ENCODE measurements at places on chromosomes 7 and 10. TPM values are rescaled to one million over a fixed set of nuclear protein-coding genes. Genes with fewer than 3 reads are reported as not detected.

HGF gene
- not detected for total RNA-seq

FAM185A gene
- 5.8 TPM for total RNA-seq

SYT15 gene
- 1.1 TPM for total RNA-seq

ZNF804B gene
- not detected for total RNA-seq

GRID1 gene
- not detected for total RNA-seq

OAT gene
- 20.1 TPM for total RNA-seq

GRID2IP gene
- total RNA-seq, result 0.93 TPM

DNA sequence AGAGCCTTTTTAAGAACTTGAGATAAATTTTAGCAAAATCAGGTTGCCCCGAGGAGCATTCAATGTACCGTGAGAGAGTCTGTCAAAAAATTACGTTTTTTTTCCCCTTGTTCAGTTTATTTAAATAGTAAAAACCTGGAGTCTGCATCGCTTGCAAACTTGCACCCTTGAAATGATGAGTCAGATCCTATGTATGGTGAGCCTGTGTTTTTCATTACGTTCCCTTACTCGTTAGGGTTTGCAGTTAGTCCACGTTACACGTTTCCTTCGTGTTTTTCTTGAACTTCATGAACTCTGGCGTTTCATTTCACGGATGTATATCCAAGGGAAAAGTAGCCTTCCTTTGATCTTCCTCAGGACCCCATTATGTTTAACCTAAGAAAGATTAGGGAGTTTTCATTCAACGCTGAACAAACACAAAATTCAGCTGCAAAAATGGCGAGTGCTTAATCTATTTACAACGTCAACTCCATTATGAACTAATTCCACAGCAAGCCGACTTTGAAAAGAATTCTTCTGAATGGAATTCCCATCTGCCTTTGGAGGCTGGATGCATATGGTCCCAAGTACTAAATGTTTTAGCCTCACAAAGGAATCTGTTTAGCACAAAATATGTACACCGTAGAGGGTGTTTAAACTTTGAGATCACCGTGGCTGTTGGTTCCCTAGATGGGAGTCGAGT, 182.4 kb downstream of the MYOF start:
- H3K36me3 ChIP-seq, result no peaks in the 10 kb centered on the region
- no peaks in the 10 kb centered on the region for H3K4me1 ChIP-seq
- no peak overlapping the region for H3K27ac ChIP-seq
- no peak for DNase-seq
- H3K27me3 ChIP-seq, result peaks cover 5% of the 10 kb centered on the region
- no peak overlapping the region for H3K4me3 ChIP-seq

GRCh38 chr10:34109952-34110702, 705.0 kb downstream of the PARD3 start:
- H3K4me3 ChIP-seq, result no peak overlapping the region
- no peak overlapping the region for H3K27ac ChIP-seq
- H3K36me3 ChIP-seq, result no peaks in the 10 kb centered on the region
- H3K4me1 ChIP-seq, result no peaks in the 10 kb centered on the region
- no peaks in the 10 kb centered on the region for H3K27me3 ChIP-seq

GRCh38 chr10:77592946-77593636, 44.5 kb downstream of the KCNMA1 start:
- no peak for DNase-seq
- H3K36me3 ChIP-seq, result no peaks in the 10 kb centered on the region
- H3K4me1 ChIP-seq, result peaks cover 8% of the 10 kb centered on the region
- H3K27ac ChIP-seq, result no peak overlapping the region

DNA sequence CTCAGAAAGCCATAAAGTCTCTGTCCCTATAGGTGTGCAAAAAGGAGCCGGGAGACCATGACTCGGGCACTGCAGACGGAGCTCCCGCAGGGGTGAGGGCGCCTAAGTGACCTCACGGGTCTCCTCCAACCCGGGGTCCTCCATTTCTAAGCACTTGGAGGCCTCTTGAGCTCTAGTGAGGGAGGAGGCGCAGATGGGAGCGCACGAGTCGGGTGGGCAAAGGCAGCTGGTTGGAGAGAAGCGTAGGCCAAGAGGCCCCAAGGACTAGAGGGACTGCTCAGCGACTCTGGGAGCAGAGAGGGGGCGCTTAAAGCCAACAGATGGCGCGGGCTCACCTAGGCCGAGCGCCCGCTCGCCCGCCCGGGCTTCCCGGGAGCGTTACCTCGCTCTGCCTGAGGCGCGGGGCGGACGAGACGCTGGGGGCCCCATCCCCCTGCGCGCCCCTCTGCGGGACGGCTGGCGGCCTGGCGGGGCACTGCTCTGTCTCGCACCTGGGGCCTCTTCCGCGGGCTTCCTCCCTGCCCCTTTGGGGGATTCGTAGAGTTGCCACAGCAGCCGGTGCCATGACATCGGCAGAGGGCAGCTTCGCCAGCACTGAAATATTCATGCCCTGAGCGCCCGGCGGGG, 523 bp upstream of the CDH23 start:
- DNase-seq, result peak; percentile 54
- H3K4me1 ChIP-seq, result peaks cover 8% of the 10 kb centered on the region
- H3K27me3 ChIP-seq, result peaks cover 52% of the 10 kb centered on the region
- no peaks in the 10 kb centered on the region for H3K36me3 ChIP-seq
- H3K4me3 ChIP-seq, result peak overlapping the region; percentile 78

DNA sequence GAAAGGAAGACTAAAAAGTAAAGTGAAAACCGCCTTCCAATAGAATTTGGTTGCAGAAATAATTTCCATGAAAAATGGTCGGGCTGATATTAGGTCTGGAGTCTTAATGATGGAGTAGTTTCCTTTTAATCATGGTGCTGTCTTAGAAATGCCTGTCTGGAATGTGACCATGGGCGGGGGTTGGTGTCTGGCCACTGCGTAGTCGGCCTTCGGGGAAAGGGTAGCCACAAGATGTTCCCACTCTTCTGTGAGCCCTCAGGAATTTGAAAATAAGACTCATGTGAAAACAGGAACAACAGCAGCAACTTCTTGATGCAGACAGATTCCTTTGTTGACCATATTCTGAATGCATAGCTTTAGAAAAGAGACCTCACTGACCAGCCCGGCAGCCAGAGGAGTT, 176.8 kb downstream of the KIAA1217 start:
- no peaks in the 10 kb centered on the region for H3K36me3 ChIP-seq
- H3K27ac ChIP-seq, result no peak overlapping the region
- peaks cover 2% of the 10 kb centered on the region for H3K27me3 ChIP-seq
- no peak overlapping the region for H3K4me3 ChIP-seq

- no peaks in the 10 kb centered on the region for H3K36me3 ChIP-seq
- no peak overlapping the region for H3K27ac ChIP-seq
- H3K4me1 ChIP-seq, result no peaks in the 10 kb centered on the region
- no peak overlapping the region for H3K4me3 ChIP-seq
Observed at GRCh38 chr10:98285416-98285815, 17.4 kb upstream of the LOXL4 start.

GRCh38 chr10:100183481-100183880, 2.3 kb downstream of the ERLIN1 start:
- peaks cover 39% of the 10 kb centered on the region for H3K4me1 ChIP-seq
- H3K27me3 ChIP-seq, result no peaks in the 10 kb centered on the region
- H3K36me3 ChIP-seq, result peaks cover 48% of the 10 kb centered on the region
- H3K4me3 ChIP-seq, result no peak overlapping the region
- no peak for DNase-seq
- peak overlapping the region; percentile 20 for H3K27ac ChIP-seq

DNA sequence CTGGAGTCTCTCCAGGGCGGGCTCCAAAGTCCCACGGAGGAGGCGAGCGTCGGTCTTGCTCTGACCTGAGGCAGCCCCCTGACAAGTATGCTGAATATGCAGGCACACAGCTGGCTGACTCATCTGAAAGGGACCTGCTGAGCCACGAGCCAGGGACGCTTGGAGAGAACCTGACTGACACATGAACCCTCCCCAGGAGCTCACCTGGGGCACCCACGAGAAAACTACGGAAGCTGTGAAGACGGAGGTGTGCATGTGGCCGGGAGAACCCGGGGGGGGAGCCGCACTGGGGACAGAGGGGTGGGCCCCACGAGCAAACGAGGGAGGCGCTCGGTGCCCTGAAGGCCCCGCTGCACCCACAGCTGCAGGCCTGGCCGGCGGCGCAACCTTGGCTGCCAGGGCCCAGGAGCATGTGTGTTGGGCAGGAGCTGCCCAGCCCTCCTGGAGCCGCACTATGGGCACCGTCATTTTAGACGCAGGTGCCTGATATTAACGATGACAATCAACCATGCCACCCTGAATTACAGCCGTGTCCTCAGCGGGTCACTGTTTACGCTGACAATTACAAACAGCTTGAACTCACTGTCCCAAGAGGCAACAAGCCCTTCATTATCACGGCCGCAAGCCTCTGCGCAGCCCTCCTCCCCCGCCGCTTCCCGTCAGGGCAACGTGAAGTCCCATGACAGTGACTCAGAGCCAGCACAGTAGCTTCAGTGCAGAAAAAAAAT, 64.7 kb downstream of the DIP2C start:
- H3K27me3 ChIP-seq, result peaks cover 44% of the 10 kb centered on the region
- no peaks in the 10 kb centered on the region for H3K36me3 ChIP-seq
- no peak overlapping the region for H3K4me3 ChIP-seq

GRCh38 chr10:114273910-114274309, 34.9 kb downstream of the VWA2 start:
- H3K36me3 ChIP-seq, result no peaks in the 10 kb centered on the region
- no peaks in the 10 kb centered on the region for H3K4me1 ChIP-seq
- H3K27ac ChIP-seq, result no peak overlapping the region

DNA sequence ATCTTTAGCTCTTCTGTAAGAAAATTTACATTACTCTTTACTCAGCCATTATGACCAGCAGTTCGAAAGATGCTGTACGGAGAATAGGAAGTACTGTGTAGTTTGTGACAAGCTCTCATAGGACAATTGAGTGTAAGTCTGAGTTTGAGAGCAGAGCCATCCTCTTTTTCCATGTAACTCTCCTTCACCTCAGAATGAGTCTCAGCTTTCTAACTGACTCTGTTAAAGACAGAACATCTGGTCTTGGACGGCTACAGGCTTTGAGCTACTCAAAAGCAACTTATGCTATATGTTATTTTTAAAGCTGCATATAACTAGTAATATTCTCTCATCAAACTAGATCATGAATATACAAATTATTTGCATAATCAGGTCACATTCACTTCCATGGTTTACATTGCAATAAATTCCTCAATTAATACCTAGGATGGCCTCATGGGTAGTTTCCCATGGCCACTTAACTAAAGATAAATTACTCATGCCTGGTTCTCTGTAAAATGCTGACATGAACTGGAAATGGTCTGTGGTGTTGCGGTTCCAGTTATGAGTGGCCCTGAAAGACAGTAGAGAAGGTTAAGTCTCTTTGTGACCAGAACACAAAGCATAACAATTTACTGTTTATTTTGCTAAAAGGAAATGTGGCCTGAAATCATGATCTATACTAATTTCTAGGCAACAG, 358.7 kb downstream of the PHF14 start:
- no peaks in the 10 kb centered on the region for H3K27me3 ChIP-seq
- no peak overlapping the region for H3K4me3 ChIP-seq
- no peak for DNase-seq
- H3K27ac ChIP-seq, result no peak overlapping the region
- H3K36me3 ChIP-seq, result no peaks in the 10 kb centered on the region

All from activated B cell treated with CpG ODN at 0.5 μM for 24 hours (primary cell).